CD4-positive, alpha-beta T cell treated with Interleukin-15 for 4 hours (primary cell): ENCODE measurements at places on chromosomes 11 and 22.

DNA sequence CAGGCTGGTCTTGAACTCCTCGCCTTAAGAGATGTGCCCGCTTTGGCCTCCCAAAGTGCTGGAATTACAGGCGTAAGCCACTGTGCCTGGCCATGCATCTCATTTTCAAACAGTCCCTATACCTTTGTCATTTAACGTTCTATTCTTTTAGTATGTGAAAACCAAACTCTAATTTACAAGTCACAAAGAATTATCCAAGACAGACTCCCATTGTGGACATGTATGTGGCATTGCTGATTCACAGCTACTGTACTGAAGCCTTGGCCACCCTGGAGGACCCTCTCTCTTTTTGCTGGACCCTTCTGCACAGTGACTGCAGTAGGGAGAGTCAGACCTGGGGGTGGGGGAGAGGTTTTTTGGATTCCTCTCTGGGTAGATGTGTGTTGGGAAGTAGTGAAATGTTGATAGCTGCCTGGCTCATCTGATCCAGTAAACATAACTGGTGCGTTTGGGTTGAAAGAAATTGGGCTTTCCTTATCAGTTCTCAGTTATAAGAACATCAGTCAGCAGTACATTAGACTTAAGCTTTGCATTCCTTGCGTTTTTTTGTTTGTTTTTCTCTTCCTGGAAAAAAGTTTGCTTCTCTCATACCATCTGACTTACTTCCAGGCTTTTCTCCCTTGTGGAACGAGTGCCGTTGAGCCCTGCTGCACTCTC lies 65.9 kb downstream of the MED15 start:
- no peak for DNase-seq

- peak; percentile 25 for DNase-seq
These were observed 18.7 kb upstream of the NAT10 start for GRCh38 chr11:34086554-34087283.

DNA sequence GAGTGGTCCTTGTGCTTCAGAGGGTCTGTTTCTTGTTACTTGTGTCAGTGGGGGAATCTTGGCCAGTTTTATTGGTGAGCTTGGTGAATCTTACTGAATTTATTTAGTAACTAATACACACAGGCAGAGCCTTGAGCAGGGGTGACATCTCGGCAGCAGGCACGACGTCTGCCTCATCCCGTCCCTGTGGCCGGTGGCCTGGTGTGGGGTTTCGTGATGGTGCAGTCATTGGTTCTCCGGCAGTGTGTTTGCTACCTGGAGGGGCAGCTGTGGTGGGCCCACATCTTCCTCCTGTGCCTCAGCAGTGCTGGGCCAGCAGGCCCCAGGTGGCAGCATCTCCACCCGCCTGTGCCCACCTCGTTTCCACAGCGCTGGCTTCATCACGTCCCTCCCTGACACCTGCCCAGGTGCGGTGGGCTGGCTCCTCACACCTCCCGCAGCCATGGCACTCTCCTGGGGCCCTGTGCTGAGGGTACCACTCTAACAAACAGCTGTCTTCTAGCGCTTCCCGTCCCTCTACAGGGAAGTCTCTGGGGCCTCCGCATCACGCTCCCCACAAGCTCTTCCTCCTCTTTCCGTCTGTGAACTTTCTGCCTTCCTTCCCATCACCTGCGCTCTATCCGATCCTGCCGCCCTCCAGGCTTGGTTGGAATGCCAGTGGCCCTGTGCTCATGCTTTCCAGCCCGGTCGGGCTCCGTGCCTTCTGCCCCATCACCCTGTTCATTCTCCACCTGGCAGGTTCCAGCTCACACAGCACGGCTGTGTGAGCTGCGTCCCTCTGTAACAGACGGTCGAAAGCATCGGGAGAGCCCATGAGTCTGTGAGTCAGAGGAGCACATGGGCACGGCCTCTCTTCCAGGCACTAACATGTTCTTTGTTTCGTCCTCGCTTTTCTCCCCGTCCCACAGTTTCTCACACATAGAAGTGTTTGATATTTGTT lies 203.4 kb downstream of the TBC1D22A start:
- no peak for DNase-seq

DNA sequence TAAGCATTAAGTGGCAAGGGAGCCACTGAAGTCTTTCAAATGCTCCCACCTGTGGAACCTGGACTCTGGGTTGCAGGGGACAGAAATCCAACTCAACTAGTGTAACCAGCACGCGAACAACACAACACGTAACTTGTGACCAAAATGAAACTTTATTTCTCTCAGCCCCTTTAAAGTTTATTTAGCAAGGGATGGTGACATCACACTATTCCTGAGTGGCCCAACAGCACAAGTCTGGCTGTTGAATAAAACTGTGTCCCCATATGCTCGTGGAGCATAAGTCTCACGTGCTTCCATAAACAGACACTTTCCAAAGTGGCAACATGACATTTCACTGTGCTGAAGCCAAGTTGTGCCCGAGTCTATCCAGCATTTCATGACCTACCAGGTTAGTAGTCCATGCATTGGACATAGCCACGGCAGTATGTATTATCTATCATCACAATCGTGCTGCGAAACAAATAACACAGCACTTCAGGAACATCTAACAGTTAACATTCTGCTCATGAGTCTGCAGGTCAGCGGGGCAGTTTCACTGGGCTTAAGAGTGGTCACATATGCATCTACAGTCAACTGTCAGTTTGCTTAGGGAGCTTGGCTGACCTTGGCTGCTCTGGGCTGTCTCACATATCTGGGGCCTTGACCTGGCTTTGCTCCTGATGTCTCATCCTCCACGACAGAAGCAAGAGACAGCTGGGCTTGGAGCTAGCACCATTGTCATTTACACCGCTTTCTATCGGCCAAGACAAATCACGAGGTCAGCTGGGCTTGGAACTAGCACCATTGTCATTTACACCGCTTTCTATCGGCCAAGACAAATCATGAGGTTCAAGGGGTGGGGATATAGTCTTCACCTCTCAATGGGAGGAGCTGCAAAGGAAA lies 35.0 kb upstream of the LMO2 start:
- DNase-seq, result no peak

- DNase-seq, result peak; percentile 67
These were observed 6.1 kb downstream of the MYH9 start for GRCh38 chr22:36381513-36382128.

- no peak for DNase-seq
These were observed 6.9 kb upstream of the RAB1B start for GRCh38 chr11:66261578-66261977.

GRCh38 chr11:108597736-108598355 lies 4.3 kb upstream of the EXPH5 start:
- no peak for DNase-seq
